Sigmoid colon (tissue), 7 donors: ENCODE measurements at places on chromosomes 1 and 21.

GRCh38 chr1:83766241-83766691 is 232.7 kb downstream of the TTLL7 start:
- H3K4me1 ChIP-seq: peaks cover 8% of the 10 kb centered on the region
- DNase-seq: no peak
- H3K27ac ChIP-seq: no peak overlapping the region
- H3K4me3 ChIP-seq: no peak overlapping the region
- H3K36me3 ChIP-seq: no peaks in the 10 kb centered on the region

DNA sequence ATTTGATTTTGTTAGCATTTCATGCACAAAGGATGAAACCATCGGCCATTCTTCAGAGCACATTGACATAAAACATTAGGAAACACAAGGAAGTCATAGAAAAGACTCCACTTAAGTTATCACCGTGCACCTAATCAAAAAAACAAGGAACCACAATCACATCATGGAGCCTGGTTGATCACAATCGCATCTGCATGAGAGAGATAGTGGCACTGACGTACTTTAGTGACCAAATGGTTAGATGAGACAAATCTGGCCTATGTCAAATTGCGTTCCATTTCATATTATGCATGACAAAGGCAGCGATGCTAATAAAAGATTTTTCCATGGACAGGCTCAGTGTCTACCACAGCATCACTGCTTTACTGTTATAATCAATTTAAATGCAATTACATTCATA is 571.8 kb upstream of the ADGRL2 start:
- H3K27ac ChIP-seq: no peak overlapping the region
- no peaks in the 10 kb centered on the region for H3K36me3 ChIP-seq
- H3K4me3 ChIP-seq: no peak overlapping the region
- H3K27me3 ChIP-seq: no peaks in the 10 kb centered on the region

DNA sequence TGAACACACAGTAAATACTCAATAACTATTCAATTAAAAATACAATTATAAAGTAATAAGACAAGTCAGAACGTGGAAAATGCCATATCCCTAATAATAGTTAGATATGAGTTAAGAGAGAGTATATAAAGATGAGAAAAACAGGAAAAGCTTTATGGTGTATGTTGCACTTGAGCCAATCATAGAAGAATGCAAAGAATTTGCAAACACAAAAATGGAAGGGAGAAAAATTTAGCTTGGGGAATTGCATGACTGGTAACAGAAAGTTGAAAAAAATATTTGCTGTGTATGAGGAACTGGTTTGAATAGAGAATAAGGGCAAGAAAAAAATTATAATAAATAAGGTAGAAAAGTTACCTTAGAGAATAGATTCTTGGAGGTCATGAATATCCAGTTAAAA is 739.6 kb upstream of the CXADR start:
- no peaks in the 10 kb centered on the region for H3K4me1 ChIP-seq
- H3K4me3 ChIP-seq: no peak overlapping the region
- no peaks in the 10 kb centered on the region for H3K27me3 ChIP-seq
- no peak overlapping the region for H3K27ac ChIP-seq
- no peak for DNase-seq

GRCh38 chr1:179925922-179926849 is 28.4 kb upstream of the CEP350 start:
- H3K36me3 ChIP-seq: no peaks in the 10 kb centered on the region
- H3K4me1 ChIP-seq: no peaks in the 10 kb centered on the region
- no peak overlapping the region for H3K4me3 ChIP-seq
- no peaks in the 10 kb centered on the region for H3K27me3 ChIP-seq

GRCh38 chr21:34726627-34727337 is 58.0 kb downstream of the CLIC6 start:
- DNase-seq: no peak
- H3K27me3 ChIP-seq: no peaks in the 10 kb centered on the region
- H3K4me1 ChIP-seq: no peaks in the 10 kb centered on the region
- H3K4me3 ChIP-seq: no peak overlapping the region

DNA sequence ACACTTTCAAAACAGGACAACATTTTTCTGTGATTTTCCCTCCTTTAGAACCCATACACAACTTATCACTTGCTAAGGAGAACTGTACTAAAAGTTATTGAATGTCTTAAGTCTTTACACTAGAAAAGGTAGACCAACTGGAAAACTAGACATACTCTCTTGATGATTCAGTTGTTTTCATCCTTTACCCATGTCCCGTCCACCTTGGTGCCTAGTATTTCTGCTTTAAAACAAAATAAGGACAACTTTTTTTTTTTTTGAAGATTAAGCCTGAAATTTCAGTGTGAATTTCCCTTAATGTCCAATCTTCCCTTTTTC is 4.5 kb downstream of the CDKN2C start:
- H3K4me1 ChIP-seq: peaks cover 27% of the 10 kb centered on the region
- no peak overlapping the region for H3K4me3 ChIP-seq
- DNase-seq: no peak
- H3K36me3 ChIP-seq: no peaks in the 10 kb centered on the region

GRCh38 chr21:26888931-26889330 is 43.7 kb upstream of the ADAMTS1 start:
- H3K27ac ChIP-seq: no peak overlapping the region
- no peaks in the 10 kb centered on the region for H3K27me3 ChIP-seq
- H3K4me3 ChIP-seq: no peak overlapping the region
- H3K4me1 ChIP-seq: peaks cover 6% of the 10 kb centered on the region
- no peaks in the 10 kb centered on the region for H3K36me3 ChIP-seq

- no peak overlapping the region for H3K27ac ChIP-seq
- peak; percentile 50 for DNase-seq
- H3K4me3 ChIP-seq: no peak overlapping the region
- H3K36me3 ChIP-seq: no peaks in the 10 kb centered on the region
- H3K27me3 ChIP-seq: no peaks in the 10 kb centered on the region
Measured at GRCh38 chr1:22224091-22224490, 81.2 kb upstream of the WNT4 start.

GRCh38 chr1:24847995-24848881 is 81.8 kb downstream of the RUNX3 start:
- peaks cover 19% of the 10 kb centered on the region for H3K4me1 ChIP-seq
- H3K4me3 ChIP-seq: peak overlapping the region; percentile 59
- DNase-seq: peak; percentile 96
- H3K36me3 ChIP-seq: no peaks in the 10 kb centered on the region
- no peaks in the 10 kb centered on the region for H3K27me3 ChIP-seq
- peak overlapping the region; percentile 64 for H3K27ac ChIP-seq

DNA sequence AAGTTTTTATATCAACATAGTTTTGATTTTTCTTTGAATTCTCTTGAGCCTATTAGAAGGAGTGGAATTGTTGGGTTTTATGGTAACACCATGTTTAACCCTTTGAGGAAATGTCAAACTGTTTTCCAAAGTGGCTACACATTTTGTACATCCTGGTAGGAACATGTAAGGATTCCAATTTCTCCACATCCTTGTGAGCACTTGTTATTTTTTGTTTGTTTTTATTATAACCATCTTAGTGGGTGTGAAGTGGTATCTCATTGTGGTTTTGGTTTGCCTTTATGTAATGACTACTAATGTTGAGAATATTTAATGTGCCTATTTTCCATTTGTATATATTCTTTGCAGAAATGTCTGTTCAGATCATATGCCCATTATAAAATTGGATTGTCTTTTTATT is 120.5 kb downstream of the FGGY start:
- no peak for DNase-seq
- H3K36me3 ChIP-seq: no peaks in the 10 kb centered on the region
- H3K4me3 ChIP-seq: no peak overlapping the region
- peaks cover 28% of the 10 kb centered on the region for H3K4me1 ChIP-seq
- no peak overlapping the region for H3K27ac ChIP-seq

DNA sequence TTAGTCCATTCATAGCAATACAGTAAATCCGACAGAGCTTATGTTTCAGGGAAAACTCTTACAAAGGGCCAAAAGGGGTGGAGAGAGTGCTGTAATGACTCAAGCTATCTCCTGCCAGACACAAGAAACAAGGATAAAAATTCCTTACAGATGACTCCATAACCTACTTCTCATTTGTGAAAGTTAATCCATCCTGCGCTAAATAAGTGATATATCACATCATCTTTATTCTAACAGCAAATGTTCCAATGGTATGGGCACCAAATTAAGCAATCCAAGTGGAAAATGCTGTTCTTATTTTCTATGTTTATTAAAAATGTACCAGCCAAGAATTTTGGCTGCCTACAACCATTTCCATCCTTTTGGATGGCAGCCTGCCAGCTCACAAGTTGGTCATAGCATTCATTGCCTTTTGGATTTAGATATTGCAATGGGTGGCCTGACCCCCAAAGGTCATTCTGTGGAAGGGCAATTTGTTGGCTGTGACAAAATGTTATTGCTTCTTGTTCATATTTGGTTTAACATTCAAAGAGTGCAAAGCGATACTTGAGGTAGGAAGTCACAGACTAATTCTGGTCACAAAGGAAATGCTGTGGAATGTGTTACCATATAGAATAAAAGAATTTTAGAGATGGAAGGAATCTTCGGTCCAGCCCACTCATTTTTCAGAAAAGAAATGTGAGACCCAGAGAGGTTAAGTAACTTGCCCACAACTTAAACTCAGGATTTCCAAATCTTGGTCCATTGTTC is 2.8 kb upstream of the ENAH start:
- no peaks in the 10 kb centered on the region for H3K27me3 ChIP-seq
- H3K4me1 ChIP-seq: no peaks in the 10 kb centered on the region
- H3K4me3 ChIP-seq: no peak overlapping the region
- peak overlapping the region; percentile 100 for H3K27ac ChIP-seq
- peak; percentile 86 for DNase-seq
- H3K36me3 ChIP-seq: no peaks in the 10 kb centered on the region

DNA sequence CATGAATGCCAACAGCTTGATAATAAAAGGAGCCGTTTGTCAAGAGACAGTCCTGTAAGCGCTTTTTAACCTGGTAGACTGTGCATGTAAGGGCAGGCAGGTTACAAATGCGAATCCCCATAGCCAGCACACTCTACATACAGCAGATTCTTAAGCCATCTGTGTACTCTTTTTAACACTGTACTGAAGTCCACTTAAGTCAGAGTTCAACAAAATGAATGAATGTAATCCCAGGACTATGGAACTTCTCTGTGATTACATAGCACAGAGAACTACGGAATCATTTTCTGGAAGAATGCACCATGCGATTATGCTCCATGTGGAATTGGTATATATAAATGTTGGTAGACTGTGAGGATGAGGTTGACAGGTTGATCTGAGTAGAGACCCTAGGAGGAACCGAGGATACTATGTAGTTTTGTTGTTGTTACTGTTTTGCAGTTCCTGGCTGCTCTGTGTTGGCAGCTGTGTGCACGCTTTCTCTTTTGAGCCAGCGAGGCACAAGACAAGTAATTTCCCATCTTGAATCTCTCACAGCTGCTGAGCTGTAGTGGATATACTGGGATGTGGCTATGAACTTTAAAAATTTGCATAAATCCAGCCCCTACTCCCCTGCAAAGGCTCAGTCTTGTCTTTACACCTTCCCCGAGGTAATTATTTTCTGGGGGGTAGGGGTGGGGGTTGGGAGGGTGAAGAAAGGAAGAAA is 21.9 kb downstream of the LRRC8D start:
- H3K4me3 ChIP-seq: peak overlapping the region; percentile 80
- no peak for DNase-seq
- no peaks in the 10 kb centered on the region for H3K27me3 ChIP-seq
- H3K27ac ChIP-seq: peak overlapping the region; percentile 71
- H3K36me3 ChIP-seq: no peaks in the 10 kb centered on the region

DNA sequence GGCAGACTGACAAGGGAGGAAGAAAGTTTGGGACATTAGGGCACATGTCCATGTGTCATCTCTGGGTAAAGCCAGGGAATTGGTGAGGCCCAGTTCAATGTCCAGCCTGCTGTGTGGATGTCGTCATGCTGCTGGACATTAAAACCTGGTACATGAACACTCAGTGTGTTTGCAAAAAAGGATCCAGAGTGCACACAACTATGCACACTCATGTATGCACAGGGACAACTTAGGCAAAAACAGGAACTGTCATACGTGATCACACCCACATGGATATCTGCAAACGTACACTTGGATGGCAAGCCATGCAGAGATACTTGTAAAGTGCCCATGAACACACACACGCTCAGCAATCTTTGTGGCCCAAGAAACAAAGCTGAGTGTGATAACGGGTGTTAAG is 47.9 kb upstream of the NEK2 start:
- H3K27me3 ChIP-seq: no peaks in the 10 kb centered on the region
- DNase-seq: no peak
- H3K36me3 ChIP-seq: no peaks in the 10 kb centered on the region
- no peak overlapping the region for H3K4me3 ChIP-seq
- no peaks in the 10 kb centered on the region for H3K4me1 ChIP-seq

DNA sequence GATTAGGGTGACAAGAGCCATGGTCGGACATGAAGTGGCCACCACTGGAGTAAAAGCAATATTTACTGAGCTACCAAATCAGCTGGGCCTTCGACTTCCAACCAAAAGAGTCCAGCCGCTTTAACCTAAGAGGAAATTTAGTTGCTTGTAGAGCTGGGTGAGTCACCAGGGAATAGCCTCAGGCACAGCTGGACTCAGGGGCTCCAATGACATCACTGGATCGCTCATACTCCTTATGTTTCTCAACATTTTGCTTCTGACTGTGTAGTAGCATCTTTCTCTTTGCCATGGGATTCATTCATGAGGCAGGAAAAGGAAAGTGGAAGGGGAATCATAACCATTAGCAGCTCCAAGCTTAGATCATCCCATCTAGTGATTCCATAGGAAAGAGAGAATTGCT is 664.4 kb downstream of the MATN1 start:
- DNase-seq: no peak
- peaks cover 10% of the 10 kb centered on the region for H3K27me3 ChIP-seq
- H3K36me3 ChIP-seq: no peaks in the 10 kb centered on the region
- no peak overlapping the region for H3K27ac ChIP-seq

DNA sequence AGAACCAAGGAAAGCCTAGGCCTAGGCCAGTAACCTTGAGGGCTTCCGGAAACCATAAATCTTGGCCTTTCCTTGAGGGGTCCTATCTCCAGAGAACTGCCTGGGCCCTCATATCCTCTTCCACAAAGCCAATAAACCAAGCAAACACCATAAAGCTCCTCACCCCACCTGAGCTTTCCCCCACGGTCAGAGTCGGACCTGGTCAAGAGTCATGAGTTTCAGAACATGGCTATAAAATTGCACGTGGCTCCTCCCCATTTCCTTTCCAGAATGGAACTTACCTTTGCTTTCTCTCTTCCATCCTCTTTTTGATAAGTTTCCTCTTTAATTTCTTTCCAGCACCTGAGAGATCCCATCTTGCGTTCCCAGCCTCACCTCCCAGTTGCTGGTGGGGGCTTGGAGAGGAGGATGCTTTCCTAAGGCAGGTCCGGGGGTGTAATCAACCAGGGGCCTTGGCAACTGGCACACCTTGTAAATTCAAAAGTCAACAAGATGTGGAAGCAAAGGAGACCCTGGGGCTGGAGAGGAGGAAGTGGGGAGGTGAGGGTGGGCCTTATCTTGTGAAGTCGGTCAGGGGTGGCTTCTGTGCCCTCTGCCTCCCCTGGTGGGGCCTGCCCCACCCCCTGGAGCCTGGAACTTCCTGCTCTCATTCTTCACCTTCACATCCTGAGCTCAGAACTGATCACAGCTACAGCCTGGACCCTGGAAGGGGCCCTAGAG is 259.9 kb downstream of the FOXD2 start:
- H3K4me3 ChIP-seq: no peak overlapping the region
- DNase-seq: peak; percentile 13
- no peaks in the 10 kb centered on the region for H3K4me1 ChIP-seq
- no peaks in the 10 kb centered on the region for H3K36me3 ChIP-seq

GRCh38 chr1:41330588-41331545 is 30.4 kb upstream of the FOXO6 start:
- no peak overlapping the region for H3K27ac ChIP-seq
- H3K36me3 ChIP-seq: no peaks in the 10 kb centered on the region
- H3K27me3 ChIP-seq: no peaks in the 10 kb centered on the region
- H3K4me1 ChIP-seq: no peaks in the 10 kb centered on the region
- DNase-seq: no peak

GRCh38 chr1:157580179-157580827 is 17.6 kb downstream of the FCRL4 start:
- DNase-seq: no peak
- no peaks in the 10 kb centered on the region for H3K4me1 ChIP-seq
- no peak overlapping the region for H3K4me3 ChIP-seq
- no peaks in the 10 kb centered on the region for H3K36me3 ChIP-seq
- H3K27ac ChIP-seq: no peak overlapping the region
- H3K27me3 ChIP-seq: no peaks in the 10 kb centered on the region
